AG08395 (cell line): ENCODE measurements at places on chromosomes 1 and 21.

DNA sequence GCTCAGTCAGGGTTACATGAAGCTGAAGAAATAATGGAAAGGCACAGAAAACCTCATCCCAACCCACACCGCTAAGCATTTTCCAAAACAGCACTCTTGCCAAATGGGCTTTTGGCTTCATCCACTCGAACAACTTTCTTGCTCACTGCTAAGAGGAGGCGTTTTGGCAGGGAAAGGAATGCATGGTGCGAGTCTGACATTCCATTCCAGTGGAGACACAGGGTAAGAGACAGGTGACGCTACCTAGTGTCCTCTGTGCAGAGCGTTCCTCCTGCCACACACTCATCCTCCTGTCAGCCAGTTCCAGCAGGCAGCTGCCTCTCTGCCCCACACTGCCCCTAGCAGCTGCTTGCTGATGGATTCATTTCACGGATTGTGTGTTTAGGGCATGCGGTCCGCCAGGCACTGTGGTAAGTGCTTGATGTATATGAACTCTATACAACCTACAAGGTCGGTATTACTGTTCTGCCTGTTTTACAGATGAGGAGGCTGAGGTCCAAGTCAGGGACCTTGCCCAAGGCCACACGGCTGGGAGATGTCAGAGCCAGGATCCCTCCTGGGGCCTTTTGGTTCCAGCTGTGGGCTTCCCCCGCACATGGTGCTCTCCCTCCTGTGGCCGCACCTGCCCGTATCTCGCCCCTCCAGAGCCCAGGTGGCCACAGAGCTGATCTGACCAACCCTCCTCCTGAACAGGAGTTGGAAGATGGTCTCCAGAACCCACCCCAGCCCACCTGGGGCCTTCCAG lies 25.7 kb upstream of the BACE2 start:
- DNase-seq: peak; percentile 89

GRCh38 chr1:165815725-165816124 lies 11.7 kb upstream of the UCK2 start:
- DNase-seq: peak; percentile 35

GRCh38 chr1:29969576-29969975 lies 733.3 kb downstream of the PTPRU start:
- DNase-seq: no peak

- no peak for DNase-seq
Observed at GRCh38 chr1:241181471-241181870, 175.5 kb downstream of the RGS7 start.

GRCh38 chr21:17828223-17828622 lies 9.1 kb upstream of the C21orf91 start:
- no peak for DNase-seq

- no peak for DNase-seq
Observed at GRCh38 chr1:17671314-17671705, 83.8 kb upstream of the ACTL8 start.

DNA sequence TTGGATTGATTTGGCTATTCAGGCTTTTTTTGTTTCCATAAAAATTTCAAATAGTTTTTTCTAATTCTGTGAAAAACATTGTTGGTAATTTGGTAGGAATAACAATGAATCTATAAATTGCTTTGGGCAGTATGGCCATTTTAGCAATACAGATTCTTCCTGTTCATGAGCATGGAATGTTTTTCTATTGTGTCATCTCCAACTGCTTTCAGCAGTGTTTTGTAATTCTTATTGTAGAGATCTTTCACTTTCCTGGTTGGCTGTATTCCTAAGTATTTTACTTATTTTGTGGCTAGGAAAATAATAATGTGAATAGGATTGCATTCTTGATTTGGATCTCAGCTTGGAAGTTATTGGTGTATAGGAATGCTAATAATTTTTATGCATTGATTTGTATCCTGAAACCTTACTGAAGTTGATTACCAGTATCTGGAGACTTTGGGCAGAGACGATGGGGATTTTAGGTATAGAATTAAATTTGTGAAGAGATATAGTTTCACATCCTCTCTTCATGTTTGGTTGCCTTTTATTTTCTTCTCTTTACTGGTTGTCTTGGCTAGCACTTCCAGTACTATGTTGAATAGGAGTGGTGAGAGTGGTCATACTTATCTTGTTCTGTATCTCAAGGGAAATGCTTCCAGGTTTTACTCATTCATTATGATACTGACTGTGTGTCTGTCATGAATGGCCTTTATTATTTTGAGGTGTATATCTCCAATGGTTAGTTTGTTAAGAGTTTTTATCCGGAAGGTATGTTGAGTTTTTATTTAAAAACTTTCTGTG lies 57.3 kb downstream of the DRAM2 start:
- peak; percentile 10 for DNase-seq

DNA sequence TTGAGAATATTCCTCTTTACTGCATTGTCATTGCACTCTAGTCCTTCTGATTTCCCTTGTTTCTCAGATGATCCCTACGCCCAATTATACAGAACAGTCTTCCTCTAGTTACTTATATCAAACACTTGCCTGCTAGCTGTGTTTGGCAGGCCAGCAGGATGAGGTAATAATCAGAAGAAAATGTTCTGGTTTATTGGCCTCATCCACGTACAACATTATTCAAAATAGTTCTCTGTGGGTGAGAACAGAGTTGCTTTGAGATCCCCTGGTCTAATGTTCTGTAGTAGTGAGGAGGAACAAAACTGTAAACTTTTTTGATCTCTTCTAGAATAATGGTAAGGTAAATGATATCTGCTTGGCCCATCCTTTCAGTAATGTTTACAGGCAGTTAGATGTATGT lies 22.3 kb upstream of the C1orf105 start:
- DNase-seq: no peak

DNA sequence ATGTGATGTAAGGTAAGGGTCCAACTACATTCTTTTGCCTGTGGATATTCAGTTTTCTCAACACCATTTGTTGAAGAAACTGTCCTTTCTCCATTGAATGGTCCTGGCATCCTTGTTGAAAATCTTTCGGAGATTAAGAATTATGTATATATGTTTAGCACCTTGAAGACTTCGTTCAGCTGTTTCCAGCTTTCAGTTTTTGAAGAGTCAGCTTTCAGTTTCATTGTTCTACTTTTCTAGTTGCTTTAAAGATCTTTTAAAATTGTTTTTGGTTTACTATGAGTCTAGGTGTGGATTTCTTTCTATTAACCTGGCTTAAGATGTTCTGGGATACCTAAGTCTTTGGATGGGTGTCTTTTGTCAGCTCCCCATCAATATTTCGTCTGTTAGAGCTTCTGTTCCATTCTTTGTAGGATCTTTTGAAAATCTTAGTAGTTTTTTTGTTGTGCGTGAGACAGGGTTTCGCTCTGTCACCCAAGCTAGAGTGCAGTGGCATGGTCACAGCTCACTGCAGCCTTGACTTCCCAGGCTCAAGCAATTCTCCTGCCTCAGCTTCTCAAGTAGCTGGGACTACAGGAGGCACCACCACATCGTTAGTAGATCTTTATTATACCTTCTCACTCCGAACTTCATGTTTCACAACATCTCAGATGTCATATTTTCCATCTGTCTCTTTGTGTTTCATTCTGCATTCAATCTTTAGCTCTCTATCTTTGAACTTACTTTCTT lies 353.5 kb upstream of the B3GALT2 start:
- no peak for DNase-seq

GRCh38 chr1:202204065-202204464 lies 10.5 kb downstream of the LGR6 start:
- DNase-seq: no peak

DNA sequence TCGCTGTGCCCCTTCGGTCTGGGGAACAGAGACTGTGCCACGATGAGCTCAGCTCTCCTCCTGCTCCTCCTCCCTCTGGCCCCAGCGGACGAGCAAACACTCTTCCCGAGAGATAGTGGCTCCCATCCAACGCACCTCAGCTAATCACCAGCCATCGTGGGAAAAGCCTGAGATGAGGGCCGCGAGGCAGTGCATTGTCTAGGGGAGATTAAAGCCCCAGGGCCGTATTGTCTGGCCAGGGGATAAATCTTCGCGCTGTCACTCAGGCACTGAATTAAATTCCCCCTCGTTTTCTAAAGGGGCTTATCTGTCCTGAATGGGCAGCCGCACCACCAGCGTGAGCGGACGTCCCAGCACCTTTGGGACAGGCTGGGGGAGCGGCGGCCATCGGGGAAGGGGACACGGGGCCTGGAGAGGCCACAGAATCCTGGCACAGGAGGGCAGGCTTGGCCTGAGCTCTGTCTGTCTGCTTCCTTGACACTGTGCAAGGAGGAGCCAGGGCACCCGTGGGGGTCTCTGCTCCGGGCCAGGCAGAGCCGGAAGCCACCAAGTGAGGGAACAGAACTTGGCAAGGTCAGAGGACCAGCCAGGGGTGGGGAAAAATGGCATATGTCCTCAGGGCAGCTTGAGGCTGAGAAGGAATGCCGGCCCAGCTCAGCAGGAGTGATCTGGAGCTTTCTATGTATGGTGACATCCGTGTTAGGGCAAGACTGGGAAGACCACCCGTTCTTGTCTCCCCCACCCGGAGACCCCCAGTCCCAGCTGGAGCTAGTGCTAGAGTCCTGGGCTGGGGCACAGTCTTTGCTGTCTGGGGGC lies 32.3 kb downstream of the PRDM16 start:
- DNase-seq: no peak

GRCh38 chr1:116393792-116394191 lies 20.7 kb downstream of the ATP1A1 start:
- no peak for DNase-seq

GRCh38 chr1:193850745-193851144 lies 664.3 kb upstream of the B3GALT2 start:
- no peak for DNase-seq

DNA sequence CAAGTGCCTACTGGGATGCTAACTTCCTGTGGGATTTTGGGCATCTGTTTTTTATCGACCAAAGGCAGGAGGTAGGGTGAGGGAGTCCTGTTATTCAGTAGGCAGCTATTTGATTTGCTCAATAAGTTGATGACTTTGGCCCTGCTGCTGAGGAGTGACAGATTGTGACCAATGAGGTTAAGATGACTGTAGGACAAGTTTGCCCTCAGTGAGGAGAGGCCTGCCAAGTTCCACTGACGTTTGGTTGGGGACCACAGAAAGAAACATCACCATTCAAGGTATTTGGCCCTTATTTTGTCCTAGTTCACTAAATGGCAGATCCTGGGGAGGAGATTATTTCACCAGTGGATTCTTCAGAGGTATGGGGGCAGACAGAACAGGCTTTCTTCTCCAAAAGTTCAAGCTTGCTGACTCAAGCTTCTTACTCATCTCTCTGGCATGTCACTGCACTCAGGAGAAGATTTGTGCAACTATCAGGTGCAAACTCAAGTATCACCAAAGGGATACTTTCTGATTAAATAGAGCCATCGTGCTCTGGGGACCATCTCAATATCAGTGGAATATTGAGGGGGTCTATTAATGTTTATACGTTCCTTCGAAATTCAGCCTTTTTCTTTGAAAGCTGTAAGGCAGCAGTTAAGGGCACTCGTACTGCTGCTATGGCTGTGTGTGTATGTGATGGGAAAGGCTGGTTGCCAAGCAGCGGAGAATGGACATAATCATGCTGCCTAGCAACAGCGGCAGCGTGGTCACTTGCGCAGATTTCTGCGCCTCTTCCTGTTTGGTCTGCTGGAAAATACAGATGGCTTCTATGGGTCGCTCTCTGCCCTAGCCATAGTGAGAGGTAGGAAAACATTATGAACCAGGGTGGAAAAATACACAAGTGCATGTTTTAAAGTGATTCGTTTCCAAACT lies 78.7 kb downstream of the PBX1 start:
- peak; percentile 79 for DNase-seq

DNA sequence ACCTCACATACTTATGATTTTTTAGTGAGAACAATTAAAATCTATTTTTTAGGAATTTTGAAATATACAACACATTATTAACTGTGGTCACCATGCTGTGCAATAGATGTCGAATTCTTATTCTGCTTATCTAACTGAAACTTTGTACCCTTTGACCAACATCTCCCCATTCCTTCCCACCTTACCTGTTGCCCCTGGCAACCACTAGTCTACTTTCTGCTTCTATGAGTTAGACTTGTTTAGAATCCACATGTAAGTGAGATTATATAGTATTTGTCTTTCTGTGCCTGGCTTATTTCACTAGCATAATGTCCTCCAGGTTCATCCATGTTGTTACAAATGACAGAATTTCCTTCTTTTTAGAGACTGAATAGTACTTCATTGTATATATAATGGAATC lies 168.3 kb downstream of the LBR start:
- DNase-seq: no peak

DNA sequence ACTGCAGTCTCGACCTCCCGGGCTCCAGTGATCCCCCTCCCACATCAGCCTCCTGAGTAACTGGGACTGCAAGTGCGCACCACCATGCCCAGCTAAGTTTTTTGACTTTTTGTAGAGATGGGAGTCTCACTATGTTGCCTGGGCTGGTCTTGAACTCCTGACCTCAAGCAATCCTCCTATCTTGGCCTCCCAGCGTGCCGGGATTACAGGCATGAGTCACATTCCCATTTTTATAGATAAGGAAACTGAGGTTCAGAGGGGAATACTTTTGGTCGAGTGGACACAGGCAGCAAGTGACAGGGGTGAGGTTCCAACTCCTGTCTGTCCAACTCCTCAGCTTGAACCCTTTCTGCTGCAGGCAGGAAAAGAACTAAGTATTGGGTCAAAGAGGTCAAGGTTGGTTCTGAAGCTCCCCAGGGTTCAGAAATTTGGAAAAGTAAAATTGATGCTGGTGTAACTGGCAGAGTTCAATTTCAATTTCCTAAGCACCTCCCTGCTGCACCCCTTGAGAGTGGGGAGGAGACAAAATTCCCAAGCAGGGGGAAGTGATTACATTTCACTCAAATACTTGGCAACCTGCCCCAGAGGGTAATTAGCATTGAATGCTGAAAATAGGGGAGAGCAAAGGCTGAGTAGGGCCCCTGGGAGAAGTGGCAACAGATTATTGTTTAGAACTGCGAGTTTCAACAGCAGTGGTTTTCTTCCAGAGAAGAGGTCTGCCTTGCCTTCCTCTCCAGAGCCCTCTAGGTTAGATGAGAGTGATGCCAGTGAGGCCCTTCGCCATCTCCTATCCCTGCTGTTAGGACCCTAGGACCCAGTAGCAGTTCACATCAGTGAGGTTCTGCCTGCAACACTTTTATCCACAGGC lies 17.5 kb upstream of the ALPL start:
- no peak for DNase-seq

GRCh38 chr1:12287869-12288268 lies 58.0 kb downstream of the VPS13D start:
- no peak for DNase-seq

- DNase-seq: peak; percentile 25
Observed at GRCh38 chr1:110339407-110340206, 430 bp downstream of the RBM15 start.

- no peak for DNase-seq
Observed at GRCh38 chr1:175237389-175237788, 44.8 kb upstream of the KIAA0040 start.

DNA sequence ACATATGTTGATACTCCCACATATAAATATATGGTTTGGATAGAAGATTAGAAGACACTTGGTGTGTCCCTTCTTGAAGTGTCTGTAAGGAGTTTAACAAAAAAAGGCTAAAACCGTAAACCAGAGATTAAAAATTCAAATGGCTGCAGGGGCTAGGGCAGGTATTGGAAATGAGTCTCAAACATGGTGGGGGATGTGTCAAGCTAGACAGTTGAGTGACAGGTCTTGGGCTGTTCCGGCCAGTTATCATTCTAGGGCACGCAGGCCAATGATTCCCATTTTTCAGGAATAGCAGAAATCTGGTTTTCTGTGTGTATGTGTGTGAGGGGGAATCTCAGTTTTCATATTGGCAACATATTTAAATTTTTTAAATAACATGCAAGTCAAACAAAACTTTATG lies 77.2 kb downstream of the AK4 start:
- DNase-seq: no peak
